ENCODE measurements at places on chromosomes 5 and 9.

DNA sequence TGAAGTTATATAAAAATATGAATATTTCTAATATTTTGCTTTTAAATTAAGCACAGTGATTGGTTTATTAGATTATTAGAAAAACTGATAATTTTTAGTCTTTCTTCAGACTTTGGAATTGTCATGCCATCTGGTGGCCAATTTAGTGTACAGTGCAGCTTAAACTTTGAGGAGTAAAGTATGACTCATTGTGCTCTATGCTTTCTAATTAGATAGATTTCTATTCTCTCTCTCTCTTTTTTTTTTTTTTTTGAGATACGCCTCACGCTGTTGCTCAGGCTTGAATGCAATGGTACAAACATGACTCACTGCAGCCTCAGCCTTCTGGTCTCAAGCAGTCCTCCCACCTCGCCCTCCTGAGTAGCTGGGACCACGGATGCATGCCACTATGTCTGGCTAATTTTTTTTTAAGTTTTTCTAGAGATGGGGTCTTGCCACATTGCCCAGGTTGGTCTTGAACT is 42.1 kb upstream of the GPR21 start:
- DNase-seq, result peak; percentile 74

DNA sequence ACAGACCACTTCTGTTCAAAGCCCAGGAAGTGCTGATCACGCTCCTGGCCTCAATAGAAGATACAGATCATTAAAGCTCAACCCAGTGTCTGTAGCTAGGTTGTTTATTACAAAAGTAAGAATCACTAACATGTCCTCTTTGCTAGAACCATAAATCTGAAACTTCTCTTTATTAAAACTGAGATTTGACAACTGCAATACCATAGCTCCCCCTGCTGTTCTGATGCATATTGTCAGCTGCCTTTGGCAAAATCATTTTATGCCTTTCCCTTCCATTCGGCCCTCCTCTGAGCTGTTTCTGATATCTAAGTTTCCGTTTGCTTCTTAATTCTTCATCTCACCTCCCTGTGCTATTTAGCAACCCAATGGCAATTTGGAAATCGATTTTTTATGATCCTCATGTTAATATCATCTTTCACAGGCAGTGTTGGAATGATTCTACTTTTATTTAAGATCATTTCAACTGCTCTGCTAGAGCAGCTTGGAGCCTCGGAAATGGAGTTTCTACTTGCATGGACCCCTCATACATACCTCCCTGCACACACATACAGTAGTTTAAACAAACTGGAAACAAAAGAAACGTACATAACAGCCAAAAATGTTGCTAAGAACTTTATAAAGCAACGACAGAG is 998.8 kb downstream of the MAT2B start:
- DNase-seq, result no peak

DNA sequence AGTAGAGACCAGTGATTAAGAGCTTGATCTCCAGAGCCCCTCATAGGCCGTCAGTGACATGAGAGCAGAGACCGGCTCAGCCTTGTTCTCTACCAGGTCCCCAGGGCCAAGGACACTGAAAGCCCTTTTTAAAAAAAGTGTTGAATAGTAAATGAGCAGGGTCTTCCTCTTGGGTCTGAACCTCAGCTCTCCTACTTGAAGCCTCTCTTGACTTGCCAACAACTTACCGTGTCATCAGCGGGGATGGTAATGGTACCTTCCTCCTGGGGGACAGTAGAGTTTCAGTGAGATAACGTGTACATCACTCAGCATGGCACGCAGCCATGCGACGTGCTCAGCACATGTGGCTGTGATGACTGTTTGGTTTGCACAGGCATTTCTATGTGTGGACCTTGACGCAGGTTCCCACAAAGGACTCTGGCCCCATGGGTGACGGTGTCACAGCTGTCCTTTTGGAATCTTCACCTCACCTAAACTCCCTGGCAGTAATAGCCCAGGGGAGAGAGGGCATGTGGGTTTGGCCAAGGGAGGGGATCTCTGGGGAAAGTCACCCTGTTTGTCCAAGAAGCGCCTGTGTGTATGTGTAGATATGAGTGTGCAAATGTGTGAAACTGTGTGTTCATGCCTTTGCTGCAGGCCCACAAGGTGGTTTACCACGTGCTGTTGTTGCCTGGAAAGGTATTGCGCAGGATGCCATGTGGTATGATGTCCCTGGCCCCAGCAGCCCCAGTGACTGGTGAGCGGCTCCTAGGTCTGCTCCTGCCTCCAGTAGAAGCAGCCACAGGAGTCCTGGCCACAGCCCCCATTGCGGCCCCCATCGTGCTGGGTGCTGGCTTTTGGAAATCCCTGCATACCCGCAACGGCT is 18.7 kb downstream of the ERGIC1 start:
- DNase-seq, result no peak

GRCh38 chr5:91794455-91794854 is 411.3 kb upstream of the ARRDC3 start:
- no peak for DNase-seq

DNA sequence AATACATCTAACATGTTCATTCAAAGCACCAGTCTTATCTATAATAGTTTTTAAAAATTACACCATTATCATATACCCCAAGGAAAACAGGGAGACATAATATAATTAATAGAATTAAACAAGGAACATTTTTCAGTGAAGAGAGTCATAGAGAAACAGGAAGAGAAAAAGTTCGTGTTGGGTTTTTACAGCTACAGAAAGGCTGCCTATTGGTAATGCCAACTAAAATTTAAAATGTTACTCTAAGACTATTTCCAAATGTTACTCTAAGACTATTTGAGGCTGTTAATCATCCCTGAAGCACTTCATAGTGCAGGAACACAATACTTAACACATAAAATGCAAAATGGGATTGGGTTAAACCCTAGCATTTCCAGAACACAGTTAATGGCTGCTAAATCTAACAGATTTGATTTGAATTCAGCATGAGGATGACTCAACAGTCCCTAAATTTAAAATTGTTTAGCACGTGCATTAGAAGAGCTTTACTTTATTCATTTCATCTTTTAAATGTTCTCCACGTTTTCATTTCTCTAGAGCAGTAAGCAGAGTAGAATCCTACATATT is 54.5 kb downstream of the OXCT1 start:
- no peak for DNase-seq

DNA sequence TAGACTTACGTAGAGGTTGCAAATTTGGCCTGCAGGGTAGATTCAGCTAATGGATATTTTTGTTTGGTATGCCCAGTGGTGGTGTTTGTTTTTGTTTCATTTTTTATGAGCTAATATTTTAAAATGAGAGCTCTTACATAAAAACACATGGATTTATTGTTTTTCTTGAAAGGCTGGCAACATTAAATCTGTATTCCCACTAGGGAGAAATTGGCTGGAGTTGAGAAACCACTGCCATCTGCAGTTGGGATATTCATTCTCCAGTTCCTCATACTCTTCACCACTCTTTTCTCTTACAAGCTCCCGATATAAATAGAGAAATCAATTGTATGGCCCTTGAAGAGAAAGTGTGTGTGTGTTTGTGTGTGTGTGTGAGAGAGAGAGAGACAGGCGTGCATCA is 143.3 kb downstream of the ALDH1A1 start:
- no peak for DNase-seq

GRCh38 chr9:105855987-105856386 is 161.6 kb downstream of the TMEM38B start:
- no peak for DNase-seq

DNA sequence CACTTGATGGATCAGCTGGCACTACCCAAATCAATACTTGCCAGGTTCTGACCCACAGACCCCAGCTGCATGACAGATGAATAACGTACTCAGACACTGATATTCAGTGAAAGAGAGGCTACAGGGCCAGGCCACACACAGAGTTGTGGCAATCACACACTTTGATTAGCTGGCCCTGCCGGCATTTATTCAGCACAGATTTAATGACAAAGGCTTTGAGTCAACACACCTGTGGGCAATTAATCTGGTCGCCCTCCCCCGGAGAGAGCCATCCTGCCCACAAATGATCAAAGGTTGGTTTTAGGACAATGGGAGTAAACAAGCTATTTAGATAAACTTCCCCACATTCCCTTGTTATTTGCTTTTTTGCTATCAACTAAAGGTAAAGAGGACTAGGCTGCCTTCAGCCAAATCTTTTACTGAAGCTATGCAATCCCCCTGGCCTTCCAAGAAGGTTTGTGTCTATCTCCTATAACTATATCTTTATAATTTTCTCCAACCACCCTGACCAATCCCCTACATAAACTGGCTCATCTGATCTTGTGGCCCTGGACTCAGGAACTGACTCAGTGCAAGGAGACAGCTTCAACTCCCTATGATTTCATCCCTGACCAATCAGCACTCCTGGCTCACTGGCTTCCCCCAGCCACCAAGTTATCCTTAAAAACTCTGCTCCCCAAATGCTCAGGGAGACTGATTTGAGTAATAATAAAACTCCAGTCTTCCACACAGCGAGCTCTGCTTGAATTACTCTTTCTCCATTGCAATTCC is 12.7 kb upstream of the TRIM32 start:
- DNase-seq, result no peak

DNA sequence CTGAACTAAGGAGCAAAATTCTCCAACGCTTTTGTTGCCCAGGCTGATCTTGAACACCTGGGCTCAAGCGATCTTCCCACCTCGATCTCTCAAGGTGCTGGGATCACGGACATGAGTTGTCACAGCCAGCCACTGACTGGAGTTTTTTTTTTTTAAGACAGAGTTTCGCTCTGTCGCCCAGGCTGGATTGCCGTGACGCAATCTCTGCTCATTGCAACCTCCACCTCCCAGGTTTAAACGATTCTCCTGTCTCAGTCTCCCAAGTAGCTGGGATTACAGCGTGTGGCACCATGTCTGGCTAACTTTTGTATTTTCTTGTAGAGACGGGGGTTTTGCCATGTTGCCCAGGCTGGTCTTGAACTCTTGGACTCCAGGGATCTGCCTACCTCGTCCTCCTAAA is 58.2 kb downstream of the EHMT1 start:
- DNase-seq, result peak; percentile 1

DNA sequence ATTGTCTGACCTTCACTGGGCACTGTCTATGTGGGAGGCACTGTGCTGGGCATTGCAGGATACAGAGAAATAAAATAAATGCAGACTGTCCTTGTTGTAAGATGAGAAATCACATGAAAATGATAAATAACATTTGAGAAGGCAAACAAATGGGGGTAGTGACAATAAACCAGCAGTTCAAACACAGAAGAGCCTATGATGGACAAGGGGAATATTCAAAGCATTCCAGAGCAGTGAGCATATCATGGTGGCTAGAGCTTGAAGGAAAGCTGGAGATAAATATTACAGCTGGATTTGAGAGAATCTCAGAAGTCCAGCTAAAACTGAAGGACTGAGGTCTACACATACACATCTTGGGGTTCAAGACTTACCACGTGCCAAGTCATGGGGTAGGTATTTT is 209.9 kb downstream of the ASTN2 start:
- no peak for DNase-seq

DNA sequence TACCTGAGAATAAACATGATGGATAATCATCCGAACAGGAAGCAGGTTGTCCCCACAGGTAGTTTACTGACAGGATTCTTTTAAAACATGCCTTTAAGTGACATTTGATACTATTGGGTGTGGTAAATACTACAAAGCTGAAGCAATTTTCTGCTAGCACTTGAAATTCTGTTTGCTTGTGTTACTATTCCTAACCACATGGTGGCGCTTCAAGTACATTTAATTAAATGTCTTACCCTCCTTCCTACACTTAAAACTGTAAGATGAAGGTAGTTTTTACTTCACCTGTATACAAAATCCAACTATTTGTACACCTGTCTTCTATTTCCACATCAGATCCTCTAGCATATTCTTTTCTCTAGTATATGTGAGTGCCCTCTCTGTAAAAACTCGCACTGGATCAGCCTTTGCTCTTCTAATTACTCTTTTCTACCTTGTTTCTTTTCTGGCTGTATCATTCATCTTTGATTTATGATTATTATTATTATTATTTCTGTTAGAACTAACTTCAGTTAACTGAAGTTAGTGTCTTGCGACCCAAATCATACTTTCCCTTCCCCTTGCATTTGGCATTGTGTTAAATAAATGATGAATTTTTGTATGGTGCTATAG is 18.4 kb downstream of the SLC25A46 start:
- DNase-seq, result no peak

DNA sequence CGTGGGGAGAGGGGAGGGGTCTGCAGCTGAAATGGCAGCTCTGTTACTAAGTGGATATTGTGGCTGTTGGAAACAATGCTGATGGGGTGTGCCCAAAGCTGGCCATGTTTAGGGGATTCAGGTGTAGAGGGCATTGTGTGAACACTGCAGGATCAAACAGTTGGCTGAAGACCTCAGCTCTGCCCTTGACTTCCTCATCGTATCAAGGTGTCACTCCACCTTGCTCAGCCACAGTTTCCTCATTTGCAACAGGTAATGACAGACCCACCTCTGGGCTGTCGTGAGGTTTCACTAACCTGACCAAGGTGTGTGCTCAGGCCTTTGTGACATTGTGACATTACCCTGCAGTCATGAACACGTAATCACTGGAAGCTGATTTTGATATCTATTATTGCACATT is 111.9 kb downstream of the ICE1 start:
- DNase-seq, result no peak

GRCh38 chr9:69045821-69046220 is 10.3 kb downstream of the FXN start:
- DNase-seq, result no peak

All from activated effector memory CD4-positive, alpha-beta T cell treated with anti-CD3 and anti-CD28 coated beads, Interleukin-2, amount 50 U/mL, for 16 hours (primary cell).